ENCODE measurements at places on chromosomes 7 and 10.

DNA sequence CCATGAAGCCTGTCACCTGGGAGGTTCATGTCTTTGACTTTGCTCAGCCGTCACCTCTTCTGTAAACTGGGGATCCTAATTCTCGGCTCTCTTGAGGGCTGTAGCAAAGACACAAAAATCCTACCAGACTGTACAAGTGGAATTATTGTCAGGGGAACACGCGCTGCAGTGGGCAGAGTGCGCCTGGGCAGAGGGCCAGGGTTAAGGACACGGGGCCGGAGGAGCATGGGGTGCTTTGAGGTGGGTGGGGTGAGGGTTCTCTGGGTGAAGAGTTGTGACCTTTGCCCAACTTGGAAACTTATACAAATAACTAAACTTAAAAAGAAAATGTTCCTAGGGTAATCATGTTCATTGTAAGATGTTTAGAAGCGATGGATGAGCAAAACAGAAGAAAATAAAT lies 36.0 kb downstream of the PALD1 start:
- no peak for DNase-seq

GRCh38 chr7:11252705-11253272 lies 279.1 kb downstream of the PHF14 start:
- no peak for DNase-seq

DNA sequence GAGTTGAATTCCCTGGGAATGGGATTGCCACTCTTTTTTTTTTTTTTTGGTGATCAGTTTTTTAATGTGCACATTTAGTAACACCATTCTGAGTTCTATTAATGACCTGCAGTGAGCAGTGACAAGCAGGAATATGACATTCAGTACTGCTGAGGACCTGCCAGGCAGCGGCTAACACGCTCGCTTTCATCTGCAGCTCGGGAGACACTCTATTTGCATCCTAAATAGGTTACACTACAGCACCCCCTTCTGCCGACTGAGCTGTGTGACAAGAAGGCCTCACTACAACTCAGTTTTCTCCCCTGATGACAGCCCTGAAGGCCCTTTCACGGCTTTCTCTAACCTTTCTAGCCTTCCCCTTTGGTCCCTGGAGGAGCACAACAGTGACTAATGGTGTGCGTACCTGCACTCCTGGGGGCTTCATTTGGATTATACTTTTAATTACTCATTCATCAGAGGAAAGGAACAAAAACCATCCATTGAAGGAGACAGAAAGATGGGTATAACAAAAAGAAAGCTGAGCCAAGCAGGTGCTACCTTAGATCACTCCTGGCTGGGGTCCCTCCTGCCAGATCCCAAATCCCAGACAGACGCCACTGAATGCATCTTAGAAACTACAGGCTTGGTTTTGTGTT lies 872.4 kb downstream of the LRMDA start:
- DNase-seq, result no peak

- no peak for DNase-seq
These were observed 32.6 kb upstream of the TECTB start for GRCh38 chr10:112250555-112250954.

- no peak for DNase-seq
These were observed 54.5 kb downstream of the GSDME start for GRCh38 chr7:24702755-24703154.

DNA sequence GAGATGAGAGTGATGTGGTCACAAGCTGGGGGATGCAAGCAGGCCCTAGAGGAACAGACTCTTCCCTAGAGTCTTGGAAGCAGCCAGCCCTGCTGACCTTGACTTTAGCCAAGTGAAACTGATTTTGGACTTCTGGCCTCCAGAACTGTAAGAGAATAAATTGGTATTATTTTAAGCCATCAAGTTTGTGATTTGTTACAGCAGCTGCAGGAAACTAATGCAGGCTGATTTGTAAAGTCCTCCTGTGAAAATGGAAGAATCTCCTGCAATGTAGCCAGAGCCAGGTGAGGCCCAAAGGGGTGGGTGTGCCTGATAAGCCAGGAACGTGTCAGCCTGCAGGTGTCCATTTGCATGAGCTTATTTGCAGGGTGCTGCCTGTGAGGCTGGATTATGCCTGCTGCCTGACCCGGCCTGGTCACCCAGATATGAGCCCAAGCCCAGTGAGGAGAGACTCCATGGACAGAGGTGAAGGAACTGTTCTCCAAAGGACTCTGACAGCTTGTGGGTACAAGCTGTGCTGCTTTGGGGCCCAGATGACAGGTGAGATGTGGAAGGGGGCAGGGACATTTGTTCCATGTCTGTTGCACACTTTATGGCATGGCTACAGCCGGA lies 24.6 kb upstream of the PLEKHA1 start:
- no peak for DNase-seq

- no peak for DNase-seq
These were observed 52.6 kb downstream of the SYPL1 start for GRCh38 chr7:106059556-106059955.

DNA sequence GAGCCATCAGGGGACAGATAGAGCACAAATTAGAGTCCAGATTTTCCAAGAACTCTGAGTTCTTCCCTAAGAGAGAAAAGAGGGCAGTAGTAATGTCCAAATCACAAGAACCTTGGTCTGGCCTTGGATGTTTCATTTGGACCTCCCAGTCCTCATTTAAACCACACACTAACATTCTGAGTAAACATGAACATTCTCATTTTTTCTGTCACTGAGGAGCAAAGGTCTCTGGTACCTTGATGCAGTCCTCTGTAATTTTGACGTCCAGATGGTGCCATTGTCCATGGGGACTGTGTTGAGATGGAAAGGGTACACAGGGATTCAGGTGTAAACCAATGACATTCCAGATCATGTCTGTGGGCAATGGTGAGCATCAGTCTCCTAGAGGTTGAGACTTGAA lies 225.4 kb upstream of the PHYHIPL start:
- no peak for DNase-seq

GRCh38 chr7:50346545-50347497 lies 42.3 kb downstream of the IKZF1 start:
- no peak for DNase-seq

DNA sequence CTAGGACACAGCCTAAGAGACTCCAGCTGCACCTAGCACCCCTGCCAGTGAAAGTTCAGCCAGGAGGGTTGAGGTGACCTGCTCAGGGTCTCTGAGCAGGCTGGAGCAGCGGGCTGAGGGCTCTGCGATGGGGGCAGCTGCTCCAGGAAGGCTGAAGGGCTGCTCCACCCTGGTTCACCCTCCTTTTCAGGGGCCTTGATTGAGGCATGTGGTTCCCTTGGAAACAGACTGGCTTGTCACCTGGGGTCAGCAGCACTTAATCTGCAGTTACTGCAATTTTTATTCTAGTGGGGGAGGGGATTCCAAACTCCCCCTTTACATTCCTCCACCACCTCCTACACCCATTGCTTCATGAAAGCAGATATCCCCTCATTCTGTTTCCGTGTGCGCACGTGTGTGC lies 85.3 kb upstream of the UNC5B start:
- no peak for DNase-seq

- no peak for DNase-seq
These were observed 147.8 kb downstream of the GFRA1 start for GRCh38 chr10:116125180-116125579.

Data from SIG-M5 (cell line).